Activated T-helper 1 cell treated with Interleukin-2 at 50 U/mL for 16 hours (primary cell): ENCODE measurements at places on chromosomes 1 and 21.

- no peak for DNase-seq
Observed at GRCh38 chr1:6591222-6591621, 11.4 kb downstream of the ZBTB48 start.

DNA sequence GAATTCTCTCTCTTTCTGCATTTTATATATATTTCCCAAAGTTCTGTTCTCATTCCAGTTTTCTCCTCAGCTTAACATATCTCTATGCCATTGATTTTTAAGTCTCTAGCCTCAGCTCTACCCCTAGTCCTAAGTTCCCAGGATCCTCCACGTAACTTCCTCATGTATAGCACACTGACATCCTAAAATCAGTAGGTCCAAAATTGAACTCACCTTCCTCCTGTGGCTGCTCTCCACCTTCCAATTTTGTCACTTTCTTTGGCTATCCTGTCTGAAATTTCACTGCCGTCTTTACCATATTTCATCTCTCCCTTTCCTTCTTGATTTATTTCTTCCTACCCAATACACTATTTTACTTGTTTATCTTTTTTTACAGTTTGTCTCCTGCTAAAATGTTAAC is 1.5 kb downstream of the SLAMF6 start:
- DNase-seq: no peak

DNA sequence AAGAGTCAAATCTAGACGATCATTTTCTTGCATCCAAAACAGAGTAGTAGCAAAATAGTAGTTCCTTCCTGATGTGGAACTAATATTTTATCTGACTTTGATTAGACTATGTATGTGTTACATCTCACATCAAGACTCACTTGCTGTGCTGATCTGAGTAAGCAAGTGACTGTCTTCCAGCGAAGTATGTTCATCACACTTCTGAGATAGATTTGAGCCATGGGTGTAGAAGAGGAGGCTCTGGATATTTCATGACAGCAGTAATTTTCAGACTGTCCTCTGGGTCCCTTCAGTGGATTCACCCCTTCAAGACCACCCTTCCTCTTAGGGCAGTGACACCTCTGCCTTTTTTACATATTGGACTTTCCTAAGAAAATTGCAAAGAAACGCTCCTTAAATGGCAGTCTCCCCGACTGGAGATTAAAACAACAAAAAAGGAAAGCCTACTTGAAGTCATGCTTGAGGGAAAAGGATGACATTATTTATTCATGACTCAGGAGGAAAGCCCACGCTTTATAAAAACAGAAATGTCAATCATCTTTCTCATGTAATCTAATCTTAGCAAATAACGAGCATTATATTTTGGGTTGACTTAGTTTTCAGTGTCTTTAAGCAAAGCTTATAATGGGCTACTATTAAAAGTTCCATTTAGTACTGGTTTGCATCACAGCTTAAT is 22.8 kb downstream of the ATP1B1 start:
- DNase-seq: no peak

GRCh38 chr1:172955161-172955815 is 95.5 kb downstream of the TNFSF18 start:
- DNase-seq: no peak

- DNase-seq: no peak
Observed at GRCh38 chr1:201475130-201475529, 6.1 kb upstream of the PHLDA3 start.

- peak; percentile 22 for DNase-seq
Observed at GRCh38 chr1:53485478-53486394, 26.5 kb downstream of the DMRTB1 start.

- DNase-seq: no peak
Observed at GRCh38 chr1:178946855-178947676, 76.2 kb upstream of the ANGPTL1 start.

- DNase-seq: no peak
Observed at GRCh38 chr1:30196457-30196856, 526.9 kb downstream of the MATN1 start.
